ENCODE measurements at places on chromosomes 1 and 21.
A peak's percentile ranks its signal among the peaks of the same experiment; 100 is the strongest.

GRCh38 chr1:12398479-12398878 is 168.6 kb downstream of the VPS13D start:
- no peak for DNase-seq

DNA sequence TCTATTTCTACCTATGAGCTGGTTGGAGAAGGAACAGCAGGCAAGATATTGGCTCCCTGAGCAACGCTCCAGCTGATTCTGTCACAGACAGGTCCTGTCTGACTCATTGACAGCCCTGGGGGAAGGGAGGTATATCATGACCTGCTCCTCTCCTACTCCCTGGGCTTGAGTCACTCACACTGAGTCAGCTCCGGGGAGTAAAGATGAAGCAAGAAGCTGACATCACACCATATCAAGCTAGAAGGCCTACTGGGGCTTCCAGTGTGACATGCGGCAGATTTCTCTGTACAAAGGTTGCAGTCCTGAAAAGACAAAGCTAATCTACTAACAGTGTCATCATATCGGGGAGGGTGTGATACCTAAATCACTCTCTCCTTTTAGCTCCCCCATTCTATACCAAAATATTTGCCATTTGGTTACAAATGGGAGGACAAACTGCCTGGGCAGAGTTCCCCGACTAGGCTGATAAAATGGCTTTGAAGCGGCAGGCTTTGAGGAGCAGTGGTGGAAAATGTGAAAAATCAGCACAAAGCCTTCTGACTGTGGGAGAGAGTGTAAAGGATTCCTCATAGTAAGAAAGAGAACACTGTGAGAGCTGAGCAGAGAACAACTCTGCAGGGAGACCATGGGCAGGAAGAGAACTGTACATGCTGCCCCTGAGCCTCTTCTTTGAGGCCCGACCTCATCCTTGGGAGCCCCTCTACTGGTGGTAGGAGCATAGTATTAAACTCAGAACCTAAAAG is 15.5 kb downstream of the PI4KB start:
- peak; percentile 77 for DNase-seq

GRCh38 chr1:243926803-243927245 is 76.8 kb upstream of the AKT3 start:
- no peak for DNase-seq

DNA sequence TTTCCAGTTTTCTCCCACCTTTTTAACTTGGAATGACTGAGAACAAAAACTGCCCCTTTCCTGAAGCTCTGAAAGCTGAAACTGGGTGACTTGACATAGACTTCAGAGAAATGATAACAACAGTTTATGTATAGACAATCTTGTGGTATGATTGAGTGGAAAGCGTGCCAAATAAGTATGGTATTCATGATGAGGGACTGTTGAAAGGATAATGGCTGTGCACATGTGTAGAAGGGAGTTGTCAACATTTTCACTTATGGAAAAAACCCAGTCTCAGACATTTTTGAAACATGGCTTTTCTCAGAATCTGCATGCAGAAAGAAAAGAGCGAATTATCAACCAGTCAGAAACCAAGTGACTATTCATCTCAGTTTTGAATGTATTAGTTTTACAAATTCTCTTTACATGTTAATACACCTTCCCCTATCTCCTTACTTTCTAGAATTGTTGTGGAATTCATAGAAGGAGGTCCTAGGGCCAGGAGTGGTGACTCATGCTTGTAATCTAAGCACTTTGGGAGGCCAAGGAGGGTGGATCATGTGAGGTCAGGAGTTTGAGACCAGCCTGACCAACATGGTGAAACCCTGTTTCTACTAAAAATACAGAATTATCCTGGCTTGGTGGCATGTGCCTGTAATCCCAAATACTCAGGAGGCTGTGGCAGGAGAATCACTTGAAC is 261.2 kb downstream of the S1PR1 start:
- DNase-seq = no peak

GRCh38 chr1:23589585-23589986 is 30.3 kb upstream of the ID3 start:
- DNase-seq = no peak

DNA sequence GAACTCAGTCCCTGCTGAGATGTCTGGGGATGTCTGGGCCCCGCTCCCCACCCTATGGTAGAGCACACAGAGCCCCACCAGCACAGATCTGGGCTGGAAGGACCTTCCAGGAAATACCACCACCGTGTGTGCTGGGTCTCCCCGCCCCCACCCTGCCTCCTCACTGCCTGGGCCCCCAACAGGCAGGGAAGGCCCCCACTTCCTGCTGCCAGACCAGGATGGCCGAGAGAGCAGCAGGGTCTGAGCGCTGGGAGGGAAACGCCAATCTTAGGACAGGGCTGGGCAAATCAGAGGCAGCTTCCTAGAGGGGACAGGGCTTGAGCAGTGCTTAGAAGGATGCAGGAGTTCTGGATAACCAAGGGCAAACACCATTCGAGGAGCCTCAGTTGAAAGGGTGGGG is 11.9 kb downstream of the ADGRB2 start:
- DNase-seq = no peak

DNA sequence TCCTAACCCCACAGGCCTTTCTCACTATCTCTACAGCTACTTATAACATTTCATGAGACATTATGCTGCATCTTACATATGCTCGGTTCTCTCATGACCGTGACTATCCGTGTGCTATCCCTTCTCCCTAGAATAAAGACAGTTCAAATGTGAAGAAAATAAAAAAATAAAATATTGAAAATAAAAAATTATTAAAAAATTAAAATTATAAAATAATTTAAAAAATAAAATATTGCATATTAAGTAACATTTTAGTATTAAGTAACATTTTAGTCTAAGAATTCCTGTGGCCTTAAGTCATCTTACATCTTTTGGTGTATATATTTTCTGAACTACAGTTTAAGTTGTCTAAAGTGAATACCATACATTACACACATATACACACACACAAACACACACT is 415.5 kb downstream of the DPYD start:
- DNase-seq = no peak

- no peak for DNase-seq
Measured at GRCh38 chr1:181508486-181509165, 25.3 kb downstream of the CACNA1E start.

- DNase-seq = no peak
Measured at GRCh38 chr21:36803816-36804439, 105.0 kb downstream of the SIM2 start.

- DNase-seq = peak; percentile 58
Measured at GRCh38 chr1:39091845-39092645, 65.9 kb downstream of the NDUFS5 start.

- no peak for DNase-seq
Measured at GRCh38 chr1:97017895-97018294, 296.3 kb downstream of the PTBP2 start.

GRCh38 chr1:209267968-209268367 is 315.5 kb upstream of the CAMK1G start:
- DNase-seq = no peak

DNA sequence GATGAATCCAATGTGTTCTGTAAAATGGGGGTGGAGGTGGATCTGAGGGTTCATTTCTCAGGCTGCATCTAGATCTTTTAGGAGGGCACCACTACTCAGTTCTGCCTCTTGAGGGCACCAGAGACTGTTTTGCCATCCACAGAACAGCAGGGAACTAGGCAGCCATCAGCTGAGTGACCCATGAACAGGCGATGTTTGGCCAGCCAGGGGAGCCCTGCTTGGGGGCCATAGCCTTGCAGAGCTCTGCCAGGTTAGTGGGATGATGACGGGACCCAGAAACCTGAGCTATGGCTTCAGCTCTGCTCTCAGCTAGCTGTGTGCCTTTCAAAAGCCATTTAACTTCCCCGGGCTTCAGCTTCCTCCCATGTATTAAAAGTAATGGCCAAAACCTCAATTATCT is 13.4 kb upstream of the NOS1AP start:
- DNase-seq = peak; percentile 29

- no peak for DNase-seq
Measured at GRCh38 chr1:59076612-59077011, 220.3 kb upstream of the FGGY start.

- DNase-seq = no peak
Measured at GRCh38 chr1:155453141-155453540, 109.5 kb downstream of the ASH1L start.

- no peak for DNase-seq
Measured at GRCh38 chr1:18100491-18101063, 7.0 kb upstream of the IGSF21 start.

DNA sequence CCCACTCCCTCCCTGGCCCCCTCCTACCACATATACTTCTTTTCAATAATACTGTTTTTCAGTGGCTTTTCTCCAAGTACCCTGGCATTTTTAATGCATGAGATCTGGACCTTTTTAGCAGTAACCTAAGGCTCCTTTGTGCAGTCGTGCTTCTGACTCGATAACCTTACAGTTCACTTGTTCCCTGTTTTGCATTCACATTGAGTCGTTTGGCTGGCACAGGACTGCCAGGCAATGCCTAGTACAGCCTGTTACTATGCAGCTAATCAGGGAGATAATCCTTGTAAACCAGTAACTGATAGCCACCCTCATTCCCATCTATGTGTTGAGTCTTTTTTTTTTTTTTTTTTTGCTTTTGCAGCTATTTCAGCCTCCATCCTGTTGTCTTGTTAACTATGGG is 3.7 kb downstream of the ATP1B1 start:
- no peak for DNase-seq

DNA sequence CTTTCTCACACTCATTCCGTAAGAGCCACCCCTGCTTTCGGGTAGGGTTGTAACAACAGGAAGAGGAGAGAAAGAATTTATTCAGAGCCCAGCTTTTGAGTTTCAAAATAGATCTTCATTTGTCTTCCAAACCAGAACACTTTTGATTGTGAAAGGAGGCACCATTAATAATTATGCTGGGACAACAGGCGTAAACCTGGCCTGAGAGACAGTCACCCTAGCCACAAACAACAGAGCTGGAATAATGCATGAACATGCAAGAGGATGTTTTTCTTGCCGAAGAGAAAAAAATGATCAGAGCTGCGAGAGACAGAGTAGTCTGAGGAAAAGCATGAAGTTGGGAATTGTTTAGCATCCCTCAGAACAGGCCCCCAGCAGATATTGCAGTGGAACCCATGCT is 18.5 kb upstream of the GREM2 start:
- no peak for DNase-seq

DNA sequence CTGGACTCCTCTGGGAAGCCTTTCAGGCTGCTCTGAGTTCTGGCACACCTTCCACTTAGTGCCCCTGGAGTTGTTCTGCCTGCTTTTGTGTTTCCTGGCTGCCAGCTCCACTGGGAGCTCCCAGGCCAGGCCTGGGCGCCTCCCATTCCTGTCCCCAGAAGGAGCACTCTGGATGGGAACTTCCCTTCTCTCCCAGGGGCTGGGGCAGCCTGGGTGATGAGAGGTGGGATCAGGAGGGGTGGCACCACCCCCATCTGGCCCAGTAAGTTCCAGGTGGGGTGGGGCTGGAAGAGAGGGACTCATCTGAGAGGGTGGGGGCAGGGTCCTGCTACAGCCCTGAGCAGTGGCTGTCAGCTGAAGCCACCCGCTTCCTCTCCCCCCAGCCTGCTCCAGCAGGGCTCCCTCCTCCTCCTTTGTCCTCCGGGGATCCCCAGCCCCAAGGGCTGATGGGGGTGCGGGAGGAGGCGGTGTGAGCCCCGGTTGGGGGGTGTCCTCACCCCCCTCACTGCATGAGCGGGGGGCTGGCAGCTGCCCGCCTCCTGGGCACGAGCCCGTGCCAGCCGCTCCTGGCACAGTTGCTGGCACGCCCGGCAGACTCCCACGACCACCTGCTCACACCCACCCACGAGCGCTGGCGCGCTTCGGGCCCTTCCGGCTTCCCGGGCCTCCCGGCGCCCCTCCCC is 4.7 kb downstream of the FOXO6 start:
- peak; percentile 48 for DNase-seq

- DNase-seq = peak; percentile 66
Measured at GRCh38 chr1:185373813-185374529, 56.9 kb upstream of the IVNS1ABP start.

- DNase-seq = no peak
Measured at GRCh38 chr21:42784896-42785451, 94.4 kb downstream of the WDR4 start.

GRCh38 chr21:33116676-33117075 is 46.7 kb downstream of the OLIG1 start:
- DNase-seq = no peak

- no peak for DNase-seq
Measured at GRCh38 chr1:95023399-95024043, 49.2 kb downstream of the ALG14 start.

GRCh38 chr1:109814993-109815786 is 51.5 kb upstream of the EPS8L3 start:
- DNase-seq = no peak

DNA sequence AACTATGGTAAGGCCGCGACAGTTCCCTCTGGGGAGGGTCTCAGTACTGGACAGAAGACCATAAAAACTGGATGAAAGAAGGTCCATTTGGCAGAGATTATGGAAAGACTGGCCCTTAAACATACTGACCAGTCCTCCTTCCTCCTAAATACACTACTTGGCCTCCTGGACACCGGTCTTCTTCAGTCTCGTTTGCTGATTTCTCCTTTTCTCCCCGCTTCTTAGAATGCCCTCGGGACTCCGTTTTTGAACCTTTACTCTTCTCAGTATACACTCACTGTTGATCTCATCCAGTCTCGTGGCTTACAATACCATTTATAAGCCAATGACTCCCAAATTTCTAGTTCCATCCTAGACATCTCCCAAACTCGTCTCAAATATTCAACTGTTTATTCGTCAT is 694 bp upstream of the MRPL9 start:
- DNase-seq = no peak

DNA sequence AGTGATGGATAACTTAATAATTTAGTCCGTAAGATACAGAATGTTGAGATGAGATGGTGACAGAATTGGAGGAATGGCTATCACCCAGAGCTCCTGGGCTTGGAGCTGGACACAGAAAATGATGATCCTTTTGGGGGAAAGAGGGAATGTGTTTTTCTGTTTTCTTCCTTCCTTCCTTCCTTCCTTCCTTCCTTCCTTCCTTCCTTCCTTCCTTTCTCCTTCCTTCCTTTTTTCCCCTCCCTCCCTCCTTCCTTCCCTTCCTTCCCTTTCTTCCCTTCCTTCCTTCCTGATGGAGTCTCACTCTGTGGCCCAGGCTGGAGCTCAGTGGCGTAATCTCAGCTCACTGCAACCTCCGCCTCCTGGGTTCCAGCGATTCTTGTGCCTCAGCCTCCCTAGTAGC is 2.8 kb upstream of the GPR137B start:
- no peak for DNase-seq

DNA sequence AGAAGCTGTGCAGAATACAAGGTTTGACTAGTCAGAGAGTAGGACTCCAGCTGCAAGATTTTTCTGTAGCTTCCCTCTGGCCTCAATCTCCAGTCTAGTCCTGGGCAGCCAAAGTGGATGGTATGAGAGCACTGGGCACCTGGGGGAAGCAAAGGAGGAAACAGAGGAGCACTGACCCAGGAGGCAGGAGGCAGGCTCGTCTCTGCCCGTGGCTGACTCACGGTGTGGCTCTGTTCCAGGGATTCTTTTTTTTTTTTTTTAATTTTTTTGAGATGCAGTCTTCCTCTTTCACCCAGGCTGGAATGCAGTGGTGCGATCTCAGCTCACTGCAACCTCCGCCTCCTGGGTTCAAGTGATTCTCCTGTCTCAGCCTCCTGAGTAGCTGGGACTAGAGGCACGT is 4.1 kb upstream of the NPPB start:
- DNase-seq = no peak

- no peak for DNase-seq
Measured at GRCh38 chr21:17915976-17916375, 96.8 kb upstream of the C21orf91 start.

GRCh38 chr1:198275597-198275996 is 118.8 kb downstream of the NEK7 start:
- no peak for DNase-seq

Data from CD4-positive, alpha-beta T cell treated with Interferon gamma for 1 hour (primary cell).